ENCODE measurements at places on chromosomes 3 and 15.

DNA sequence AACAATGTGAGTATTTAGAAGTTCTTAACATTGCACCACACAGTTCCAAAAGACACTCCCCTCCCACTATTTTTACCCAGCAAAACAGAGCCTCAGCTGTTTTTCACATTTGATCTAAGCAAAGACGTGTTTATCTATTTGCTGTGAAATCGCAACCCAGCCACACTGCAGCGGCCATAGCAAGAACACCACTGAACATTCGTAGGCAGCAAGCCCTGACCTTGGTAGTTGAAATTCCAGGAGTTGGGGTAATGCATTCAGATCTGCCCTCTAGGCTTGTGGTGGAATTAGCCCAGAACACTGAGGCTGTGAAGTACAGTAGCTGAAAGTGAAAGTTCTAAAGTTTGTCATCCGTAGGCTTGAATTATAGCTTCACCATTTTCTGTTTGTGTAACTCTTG is 17.1 kb upstream of the SLC24A5 start:
- no peak for DNase-seq

GRCh38 chr3:139585820-139586219 is 46.3 kb upstream of the RBP1 start:
- DNase-seq, result peak; percentile 6

DNA sequence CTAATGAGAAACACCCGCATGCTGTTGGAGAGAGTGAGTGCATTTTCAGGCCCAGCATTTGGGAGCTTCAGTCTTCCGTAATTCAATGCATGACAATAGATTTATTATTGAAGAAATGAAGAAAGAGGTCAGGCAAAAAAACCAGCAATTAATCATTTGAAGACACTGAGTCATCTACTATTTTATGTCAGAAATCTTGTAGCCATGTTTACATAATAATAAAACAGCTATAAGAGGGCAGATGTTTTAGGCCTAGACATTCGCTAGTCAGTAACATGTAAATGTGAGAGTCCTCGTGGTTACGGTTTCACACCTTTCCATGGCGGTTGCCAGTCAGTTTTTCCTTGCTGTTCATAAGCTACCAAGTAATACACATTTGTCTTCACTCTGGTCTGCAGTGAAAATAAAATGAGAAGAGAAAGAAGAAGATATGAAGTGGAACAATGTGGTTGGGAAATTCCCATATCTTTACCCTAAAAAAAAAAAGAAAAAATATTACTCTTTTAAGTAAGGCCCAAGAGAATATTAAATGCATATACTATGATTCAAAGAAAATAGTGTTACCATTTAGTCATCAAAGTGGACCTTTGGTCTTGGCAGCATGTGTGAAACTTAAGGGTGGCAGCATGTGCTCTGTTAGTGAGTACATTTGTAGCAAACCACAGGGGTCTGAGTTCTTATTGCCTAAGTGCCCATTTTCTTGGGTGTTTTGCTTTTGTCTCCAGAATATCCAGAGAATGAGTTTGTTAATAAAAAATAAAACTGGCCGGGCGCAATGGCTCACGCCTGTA is 140.5 kb upstream of the TBL1XR1 start:
- DNase-seq, result peak; percentile 78

GRCh38 chr3:149224736-149225594 is 3.3 kb upstream of the CP start:
- peak; percentile 94 for DNase-seq

GRCh38 chr15:35067496-35068347 is 17.4 kb downstream of the NANOGP8 start:
- DNase-seq, result peak; percentile 23

Data from iris pigment epithelial cell (primary cell).